Posterior vena cava (tissue), 2 donors: ENCODE measurements at places on chromosomes 5 and 9. TPM values are rescaled to one million over a fixed set of nuclear protein-coding genes. Genes with fewer than 3 reads are reported as not detected.

DNA sequence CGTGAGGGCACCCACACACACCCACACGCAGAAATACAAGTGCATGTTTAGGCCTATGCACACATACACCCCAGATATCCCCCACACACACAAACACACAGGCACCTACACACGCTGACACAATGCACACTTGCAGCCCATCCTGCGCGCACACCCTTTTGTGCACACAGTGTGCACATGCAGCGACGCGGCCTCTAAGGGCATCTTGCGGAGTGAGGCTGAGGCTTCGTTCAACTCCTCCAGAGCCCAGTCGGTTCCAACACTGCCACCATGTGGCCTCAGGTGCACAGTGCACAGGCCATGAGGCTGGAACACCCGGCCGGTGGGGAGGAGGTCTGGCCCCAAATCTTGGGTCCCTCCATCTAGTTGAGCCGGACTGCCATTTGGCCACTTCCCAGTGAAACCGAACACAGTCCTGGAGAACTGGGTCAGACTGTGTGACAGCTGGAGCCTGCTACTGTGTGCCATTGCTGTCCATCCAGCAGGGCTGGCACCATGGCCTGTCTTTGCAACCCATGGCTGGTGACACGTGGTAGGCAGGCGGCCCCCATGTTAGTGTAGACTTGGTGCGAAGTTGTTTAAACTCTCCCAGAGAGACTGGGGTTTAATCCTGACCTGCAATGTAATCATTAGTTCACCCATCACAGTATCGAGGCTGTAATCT lies 97.7 kb upstream of the MVB12B start:
- peak; percentile 91 for DNase-seq

- no peak for DNase-seq
Measured at GRCh38 chr9:33782395-33783152, 12.8 kb upstream of the PRSS3 start.

- no peak for DNase-seq
Measured at GRCh38 chr5:67173959-67174358, 22.6 kb downstream of the CD180 start.

- no peak for DNase-seq
Measured at GRCh38 chr5:109939116-109939682, 249.5 kb downstream of the MAN2A1 start.

DNA sequence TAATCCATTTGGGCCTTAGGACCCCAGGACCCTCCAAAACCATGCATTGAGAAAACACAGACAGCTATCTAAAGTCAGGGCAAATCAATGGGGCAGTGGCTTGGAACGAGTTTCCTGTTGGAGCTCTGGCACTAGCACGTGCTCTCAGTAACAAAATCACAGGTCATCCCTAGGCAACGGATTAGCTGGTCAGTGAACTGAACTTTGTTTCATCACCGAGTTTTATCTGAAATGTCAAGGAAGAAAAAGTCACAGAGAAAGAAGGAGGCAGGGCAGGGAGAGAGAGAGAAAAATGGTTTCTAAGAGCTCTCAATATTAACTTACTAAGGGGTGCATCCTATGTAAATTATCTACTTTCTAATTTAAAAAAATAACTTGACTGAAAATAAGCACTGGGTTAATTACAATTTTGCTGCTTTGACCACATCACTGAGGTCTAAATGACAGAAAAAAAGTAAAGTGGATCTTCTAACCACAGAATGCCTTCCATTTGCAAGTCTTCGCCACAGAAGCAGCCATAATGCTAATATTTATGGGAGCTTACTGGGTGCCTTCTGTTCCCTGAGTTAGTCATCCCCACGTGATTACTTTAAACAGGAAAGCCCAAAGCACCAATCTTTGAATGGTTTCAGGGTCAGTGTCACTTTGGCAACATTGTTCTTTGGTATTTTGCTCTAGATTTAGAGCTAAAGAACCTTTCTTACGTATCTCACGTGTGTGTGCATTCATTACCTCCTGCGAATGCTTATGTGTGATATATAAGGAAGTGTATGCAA lies 503.9 kb downstream of the RASEF start:
- no peak for DNase-seq

DNA sequence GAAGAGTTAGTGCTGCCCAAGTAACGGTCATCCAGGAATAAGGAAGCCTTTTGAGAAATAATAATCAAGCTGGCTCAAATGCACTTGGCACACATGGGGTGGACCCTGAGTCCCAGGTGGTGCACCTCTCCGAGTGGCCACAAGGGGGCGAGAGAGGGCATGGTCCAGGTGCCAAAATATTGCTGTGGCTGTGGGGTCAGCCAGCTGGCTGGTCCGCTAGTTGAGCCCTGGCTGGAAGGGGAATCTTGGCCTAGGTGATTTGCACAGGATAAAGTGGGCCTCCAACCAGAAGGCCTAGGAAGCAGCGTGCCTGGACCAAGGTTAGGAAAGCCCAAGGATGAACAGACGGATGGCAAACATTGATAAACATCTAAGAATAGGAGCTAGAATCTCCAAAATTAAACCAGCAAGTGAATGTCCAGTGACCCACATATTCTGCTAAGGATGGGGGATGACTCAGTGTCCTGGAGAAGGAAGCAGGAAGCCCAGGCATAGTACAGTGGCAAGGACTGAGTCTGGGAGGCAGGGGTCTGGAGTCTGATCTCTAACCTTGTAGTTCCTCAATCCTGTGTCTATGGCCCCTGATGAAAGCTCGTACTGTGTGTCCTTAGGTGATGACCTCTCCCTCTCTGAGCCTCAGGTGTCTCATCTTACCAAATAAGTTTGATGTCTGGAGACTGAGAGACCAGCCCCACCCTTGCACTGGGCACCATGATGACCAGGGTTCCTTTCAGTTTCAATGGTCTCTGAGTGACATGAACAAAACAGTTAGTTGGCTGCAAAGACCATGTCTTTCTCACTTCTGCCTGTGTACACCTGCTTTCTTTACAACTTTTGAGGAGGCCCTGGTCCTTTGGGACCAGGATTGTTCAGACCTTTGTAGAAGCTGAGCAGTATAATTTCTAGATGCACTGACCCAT lies 19.2 kb upstream of the SHB start:
- DNase-seq, result peak; percentile 94

- DNase-seq, result no peak
Measured at GRCh38 chr5:45335978-45336377, 360.2 kb downstream of the HCN1 start.

DNA sequence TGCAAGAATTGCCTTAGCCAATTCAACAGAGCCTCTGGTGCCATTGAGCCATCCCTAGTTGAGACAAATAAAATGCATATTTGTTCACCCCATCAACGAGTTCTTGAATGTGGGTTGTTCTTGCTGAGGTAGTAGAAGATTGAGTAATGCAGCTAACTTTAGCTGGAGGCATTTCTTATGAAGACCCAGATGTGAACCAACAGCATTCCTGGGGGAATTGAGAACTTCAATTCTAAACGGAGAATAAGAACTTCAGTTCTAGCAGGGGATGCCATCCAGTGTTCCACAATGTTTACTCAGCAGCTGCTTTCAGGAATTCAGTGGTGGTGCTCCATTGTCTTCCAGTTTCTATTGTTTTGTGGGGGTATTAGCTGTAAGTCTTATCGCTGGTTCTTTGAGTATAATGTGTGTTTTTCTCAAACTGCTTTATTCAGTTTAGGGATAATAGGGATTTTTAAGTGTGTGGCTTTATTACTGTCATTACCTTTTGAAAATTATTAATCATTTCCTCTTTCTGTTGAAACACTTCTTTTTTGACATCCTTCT lies 1968.2 kb upstream of the NUDT12 start:
- DNase-seq, result no peak

- DNase-seq, result peak; percentile 86
Measured at GRCh38 chr9:91159664-91160121, 202.0 kb downstream of the AUH start.

DNA sequence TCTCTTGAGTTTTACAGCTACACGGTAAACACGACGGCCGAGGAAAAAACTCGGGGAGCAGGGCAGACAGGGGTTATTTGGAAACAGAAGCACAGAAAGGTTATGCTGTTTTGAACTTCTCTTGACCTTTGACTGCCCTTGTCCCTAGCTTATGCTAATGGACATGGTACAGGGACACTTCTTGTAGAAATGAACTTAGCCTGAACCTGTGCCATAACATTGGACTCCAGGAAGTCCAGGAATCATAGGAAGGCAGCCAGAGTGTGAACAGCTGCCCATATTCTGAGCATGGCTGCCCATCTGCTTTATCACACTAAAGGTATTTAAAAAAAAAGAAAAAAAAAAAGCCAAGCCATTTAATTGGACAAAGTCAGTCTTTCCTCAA lies 46.1 kb downstream of the NR6A1 start:
- DNase-seq, result no peak

GRCh38 chr9:93079371-93079770 lies 16.6 kb upstream of the CARD19 start:
- peak; percentile 73 for DNase-seq

GRCh38 chr5:36277521-36278176 lies 24.1 kb downstream of the RANBP3L start:
- no peak for DNase-seq

- DNase-seq, result no peak
Measured at GRCh38 chr9:99101812-99102211, 3.1 kb upstream of the TGFBR1 start.

GRCh38 chr5:175691761-175692160 lies 33.9 kb downstream of the HRH2 start:
- DNase-seq, result peak; percentile 50

GRCh38 chr9:70601000-70601951 lies 186.8 kb upstream of the KLF9 start:
- peak; percentile 98 for DNase-seq

GRCh38 chr9:126893079-126893478 lies 21.5 kb upstream of the RALGPS1 start:
- DNase-seq, result no peak

DNA sequence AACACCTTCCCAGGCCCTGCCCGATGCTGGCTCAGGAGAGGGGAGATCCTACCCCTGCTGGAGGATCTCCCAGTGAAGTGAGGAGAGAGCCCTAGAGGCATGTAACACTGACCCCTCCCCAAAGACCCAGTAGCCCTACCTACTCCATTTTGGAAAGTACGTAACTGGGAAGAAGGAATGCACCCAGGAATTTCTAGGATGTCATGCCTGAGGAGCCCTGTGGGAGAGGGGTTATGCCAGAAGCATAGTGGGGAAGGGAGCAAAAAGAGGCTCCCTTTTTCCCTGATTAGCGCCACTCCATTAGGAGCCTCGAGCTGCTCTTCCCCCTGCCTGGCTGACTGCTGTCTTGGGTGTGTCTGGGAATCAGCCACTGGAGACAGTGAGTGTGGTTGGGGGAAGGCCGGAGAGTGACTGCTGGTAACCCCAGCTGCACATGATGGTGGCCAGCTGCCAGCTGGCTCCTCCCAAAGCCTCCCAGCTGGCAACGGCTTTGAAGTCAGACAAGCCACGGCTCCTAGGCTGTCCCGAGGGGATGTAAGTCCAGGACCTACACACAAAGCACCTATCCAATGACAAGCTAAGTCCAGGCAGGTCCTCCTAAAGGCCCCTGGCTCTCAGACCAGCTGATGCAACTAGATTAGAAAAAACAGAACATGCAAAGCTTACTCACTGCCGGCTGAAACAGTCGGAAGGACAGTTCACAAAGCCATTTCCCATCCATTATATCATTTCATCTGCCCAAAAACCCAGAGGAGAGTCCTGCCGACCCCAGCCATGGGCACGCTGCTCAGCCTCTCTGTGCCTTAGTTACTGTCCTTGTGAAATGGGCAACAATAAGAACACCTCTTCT lies 136.5 kb upstream of the ABCA1 start:
- DNase-seq, result peak; percentile 96

DNA sequence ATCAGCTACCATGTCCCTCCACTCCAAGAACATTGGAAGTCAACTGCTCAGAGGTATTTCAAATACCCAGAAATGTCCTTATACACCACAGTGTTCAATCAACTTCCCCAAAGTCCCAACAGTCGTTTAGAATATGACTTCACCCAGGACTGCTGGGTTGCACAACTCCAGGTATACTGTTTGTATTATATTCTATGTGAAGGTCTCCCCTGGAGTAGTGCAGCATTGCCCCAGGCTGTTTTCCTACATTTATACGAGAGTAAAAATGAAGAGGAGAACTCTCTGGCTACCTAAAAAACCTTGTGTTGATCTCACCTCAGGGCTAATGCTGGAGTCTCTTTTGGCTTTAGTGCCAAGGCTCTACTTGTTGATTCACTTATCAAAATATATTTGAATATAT lies 183.6 kb upstream of the MAP3K1 start:
- DNase-seq, result no peak

DNA sequence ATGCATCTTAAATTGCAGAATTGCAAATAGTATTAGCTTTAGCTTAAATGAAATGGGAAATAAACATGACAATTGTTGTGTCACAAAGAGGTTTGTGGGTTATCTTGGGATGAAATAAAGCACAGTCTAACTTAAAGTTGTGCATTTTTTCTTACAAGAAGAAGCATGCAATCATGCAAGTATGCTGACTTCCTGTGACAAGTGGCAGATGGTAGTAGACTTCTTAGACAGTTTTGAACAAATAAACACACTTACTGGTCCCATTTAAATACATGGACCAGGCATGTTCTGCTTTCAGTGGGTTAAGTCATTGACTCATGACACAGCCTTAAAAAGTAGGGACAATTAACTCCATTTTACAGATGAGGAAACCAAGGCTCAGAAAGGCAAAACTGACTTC lies 15.9 kb upstream of the C5orf63 start:
- no peak for DNase-seq

DNA sequence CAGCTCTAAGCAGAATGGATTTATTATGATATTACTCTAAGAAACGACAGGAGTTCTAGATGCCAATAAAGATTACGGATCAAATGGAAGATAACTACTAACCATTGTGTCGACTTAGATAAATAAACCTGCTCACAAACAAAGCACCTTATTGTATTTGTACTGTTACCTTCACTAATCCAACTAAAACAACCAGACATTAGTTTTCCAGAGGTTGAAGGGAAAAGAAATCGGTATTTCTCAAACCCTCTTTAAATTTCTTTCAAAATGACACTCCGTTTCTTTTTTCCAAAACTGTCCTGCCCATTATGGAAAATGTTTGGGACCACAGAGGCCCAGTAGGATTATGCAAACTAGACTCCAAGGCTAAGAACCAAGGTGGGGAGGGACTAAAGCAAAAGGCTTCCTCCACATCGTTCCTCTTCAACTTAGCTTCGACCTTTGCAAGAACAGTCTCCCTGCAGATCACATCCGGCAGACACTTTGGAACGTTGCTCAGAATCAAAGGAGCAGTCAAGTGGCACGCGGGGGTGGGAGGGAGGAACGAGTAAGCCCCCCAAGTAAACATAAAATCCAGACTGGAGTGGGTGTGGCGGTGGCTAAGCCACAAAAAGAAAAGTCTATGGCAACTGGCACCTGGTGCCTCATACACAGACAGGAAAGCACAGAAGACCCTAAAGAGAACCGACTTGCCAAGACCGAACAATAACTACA lies 2.7 kb downstream of the MLLT3 start:
- DNase-seq, result no peak

GRCh38 chr5:163041254-163041653 lies 396.1 kb upstream of the CCNG1 start:
- DNase-seq, result no peak

The MEIKIN gene
- total RNA-seq, result 1.4 TPM

The CDKN2B-AS1 gene
- 0.65 TPM for total RNA-seq

The ZNG1A gene
- 35.7 TPM for total RNA-seq

The VPS13A gene
- total RNA-seq, result 38.6 TPM

The PCDHB8 gene
- total RNA-seq, result 2.3 TPM

The SPINK7 gene
- not detected for total RNA-seq

The FAM151B gene
- total RNA-seq, result 2.1 TPM

The ENTPD8 gene
- not detected for total RNA-seq

The TNFSF15 gene
- 0.28 TPM for total RNA-seq

The PTGS1 gene
- 20.8 TPM for total RNA-seq

The TLR4 gene
- 31.3 TPM for total RNA-seq

The PRDM9 gene
- not detected for total RNA-seq
